ENCODE measurements at places on chromosomes 3 and 15.

DNA sequence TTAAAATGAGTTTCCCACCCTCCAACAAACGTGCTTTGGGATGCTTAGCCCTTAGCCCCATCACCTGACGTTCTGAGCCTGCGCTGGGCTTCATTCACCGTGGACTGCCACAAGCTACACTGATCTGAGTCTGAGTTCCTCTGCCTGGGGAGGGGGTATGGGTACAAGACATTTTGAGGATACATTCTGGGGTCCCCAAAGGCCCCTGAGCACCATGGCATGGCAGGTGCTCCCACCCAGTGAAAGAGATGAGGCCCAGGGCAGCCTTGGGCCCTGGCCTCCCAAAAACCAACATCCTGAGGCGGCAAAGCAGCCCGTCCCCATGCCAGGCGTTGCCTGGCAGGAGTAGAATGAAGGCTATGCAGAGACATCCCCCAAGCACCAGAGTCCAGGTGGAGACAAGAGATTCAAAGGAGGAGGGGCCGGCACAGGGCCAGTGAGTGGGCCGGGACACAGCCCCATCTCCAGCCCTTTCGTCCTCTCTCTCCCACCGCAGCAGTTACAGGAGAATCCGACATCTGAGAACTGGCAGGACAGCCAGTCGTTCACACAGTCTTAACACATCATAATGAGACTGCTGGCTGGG lies 74.5 kb downstream of the VGLL4 start:
- no peak for DNase-seq

DNA sequence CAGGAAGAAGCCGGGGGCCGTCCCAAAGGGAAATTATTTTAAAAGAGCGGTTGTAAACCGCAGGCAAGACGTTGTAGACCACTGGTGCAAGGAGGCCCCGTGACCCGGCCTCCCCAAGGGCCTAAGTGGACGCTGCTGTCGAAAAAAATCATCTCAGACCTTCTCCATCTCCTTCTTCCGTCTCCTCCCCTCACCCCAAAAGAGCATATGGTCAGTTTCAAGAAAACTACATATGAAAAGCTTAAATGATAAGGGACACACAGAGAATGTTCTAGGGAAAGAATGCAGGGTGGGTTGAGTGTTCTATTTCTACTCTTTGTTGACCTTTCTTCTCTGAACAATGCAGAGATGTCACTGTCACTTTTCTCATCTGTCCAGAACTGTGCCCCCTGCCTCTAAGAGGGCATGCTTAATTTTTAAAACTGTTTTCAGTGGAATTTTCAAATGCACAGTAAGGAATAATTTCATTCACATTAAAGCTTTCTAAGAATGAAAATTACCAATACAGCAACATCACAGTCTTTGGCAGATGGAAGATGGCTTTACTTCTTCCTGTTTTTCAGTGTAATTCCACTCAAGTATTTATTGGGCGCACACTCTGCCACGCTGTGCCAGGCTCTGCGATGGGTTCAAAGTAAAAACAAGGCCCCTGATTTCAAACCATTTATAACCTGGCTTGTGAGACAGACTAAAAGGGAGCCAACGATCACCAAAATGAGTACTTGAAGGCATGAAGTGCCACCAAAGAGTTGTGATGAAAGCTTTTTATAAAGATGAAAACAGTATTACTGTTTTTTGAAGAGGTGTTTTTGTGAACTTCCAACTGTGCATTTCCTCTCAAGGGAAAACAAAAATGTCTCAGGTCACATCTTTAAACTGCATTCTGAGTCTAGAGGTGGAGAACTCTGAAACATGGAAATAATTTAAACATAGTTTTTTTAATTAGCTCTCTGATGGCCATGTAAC lies 891 bp upstream of the TOP2B start:
- no peak for DNase-seq

- no peak for DNase-seq
Measured at GRCh38 chr3:67460841-67461510, 193.4 kb downstream of the SUCLG2 start.

GRCh38 chr3:16085410-16085809 lies 89.1 kb upstream of the GALNT15 start:
- DNase-seq: no peak

- DNase-seq: no peak
Measured at GRCh38 chr3:31810991-31811433, 170.1 kb downstream of the OSBPL10 start.

DNA sequence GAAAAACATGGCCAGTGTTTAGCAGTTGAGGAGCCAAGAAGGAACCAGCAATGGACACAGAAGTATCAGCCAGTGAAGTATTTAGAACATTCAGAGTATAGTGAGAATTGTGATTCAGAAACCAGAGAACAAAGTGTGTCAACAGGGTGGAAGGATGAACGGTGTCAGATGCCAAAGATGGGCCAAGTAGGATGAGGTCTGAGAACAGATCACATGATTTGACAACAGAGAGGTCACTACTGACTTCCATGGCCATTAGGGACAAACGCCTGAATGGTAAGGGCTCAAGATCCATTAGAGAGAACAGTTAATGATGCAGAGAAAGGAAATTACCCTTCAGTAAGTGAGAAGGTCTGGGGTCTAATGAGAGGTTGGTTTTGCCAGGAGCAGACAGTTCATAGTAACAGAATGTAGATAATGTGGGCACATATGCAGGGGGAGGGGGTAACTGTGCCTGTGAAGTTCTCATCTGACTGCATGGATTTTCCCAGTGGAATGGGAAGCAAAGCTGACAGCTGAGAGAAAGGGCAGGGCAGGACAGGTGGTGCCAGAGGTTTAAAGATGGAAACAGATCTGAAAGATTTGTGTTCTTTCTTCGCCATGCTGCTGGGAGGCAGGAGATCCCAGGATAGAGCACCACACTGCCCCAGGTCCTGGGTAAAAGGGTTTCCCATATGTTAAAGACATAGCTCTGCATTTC lies 4.8 kb upstream of the ACAD9 start:
- no peak for DNase-seq

DNA sequence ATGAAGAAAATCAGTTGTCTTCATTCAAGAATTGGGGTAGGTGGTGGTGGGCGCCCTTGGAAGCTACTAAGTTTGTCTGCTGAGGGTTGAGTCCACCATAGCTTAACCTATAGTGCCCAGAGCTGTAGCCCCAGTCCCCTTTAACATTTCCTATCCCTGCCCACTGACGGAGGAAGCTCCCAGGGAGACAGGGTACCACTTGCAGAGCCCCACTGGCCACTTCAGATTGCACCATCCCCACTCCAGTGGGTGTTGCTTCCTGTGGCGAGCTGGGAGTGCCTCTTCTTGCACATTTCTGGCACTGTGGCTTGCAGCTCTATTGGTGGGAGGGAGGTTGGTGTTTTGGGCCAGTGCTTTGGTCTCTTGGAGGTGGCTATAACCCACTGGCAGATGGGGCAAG lies 2.7 kb downstream of the PXYLP1 start:
- no peak for DNase-seq

- no peak for DNase-seq
Measured at GRCh38 chr3:89101251-89101650, 6.2 kb upstream of the EPHA3 start.

DNA sequence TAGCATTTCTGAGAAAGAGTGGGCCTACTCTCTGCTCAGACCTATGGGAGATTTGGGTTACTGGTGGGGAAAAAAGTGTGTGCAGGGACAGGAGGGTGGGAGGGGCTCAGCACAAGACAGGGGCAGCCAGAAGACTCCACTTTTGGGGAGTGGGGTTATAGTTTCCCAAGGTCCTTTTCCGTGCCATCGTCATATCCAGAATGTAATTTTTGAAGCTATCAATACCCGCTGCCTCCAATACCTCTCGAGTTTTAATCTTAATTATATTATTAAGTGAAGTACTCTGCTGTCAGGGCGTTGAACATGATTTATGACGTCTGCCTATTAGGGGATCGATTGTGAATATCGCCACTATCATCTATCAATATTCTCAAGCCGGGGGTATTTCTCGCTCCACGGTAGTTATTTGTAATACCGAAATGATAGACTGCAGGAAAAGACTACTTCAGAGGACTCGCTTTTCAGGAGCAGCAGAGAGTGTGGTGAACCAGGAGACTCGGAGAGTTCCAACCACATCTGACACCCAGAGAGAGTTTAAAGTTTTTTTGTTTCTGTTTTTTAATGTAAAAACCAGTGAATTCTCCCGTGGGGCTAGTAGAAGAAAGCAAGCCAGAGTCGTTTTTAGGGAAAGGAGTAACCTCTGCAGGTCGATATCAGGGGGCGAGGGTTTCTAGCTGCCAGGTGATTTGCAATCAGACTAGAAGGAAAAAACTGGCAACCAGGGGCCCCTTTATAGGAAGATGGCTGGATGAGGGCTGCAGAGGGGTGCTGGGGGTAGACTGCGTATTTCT lies 20.6 kb downstream of the NR2F2 start:
- DNase-seq: no peak

GRCh38 chr3:93989241-93989640 lies 9.3 kb downstream of the ARL13B start:
- DNase-seq: no peak

DNA sequence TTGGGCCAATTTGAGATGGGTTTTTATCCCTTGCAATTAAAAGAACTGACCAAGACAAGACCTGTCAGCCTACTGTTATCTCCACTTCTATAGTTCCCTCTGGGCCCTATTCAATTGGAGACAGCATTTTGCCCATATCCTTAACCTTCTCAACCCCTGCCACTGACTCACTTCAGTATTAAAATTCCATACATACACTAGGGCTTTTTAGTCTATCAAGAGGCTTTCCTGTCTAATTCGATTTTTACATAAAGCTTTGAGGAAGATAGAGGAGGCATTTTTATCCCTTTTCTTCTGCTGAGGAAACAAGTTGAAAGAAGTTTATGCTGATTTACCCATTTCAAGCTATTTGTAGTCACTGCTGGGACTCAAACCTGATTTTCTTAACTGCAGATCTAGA lies 51.1 kb downstream of the GTF2E1 start:
- DNase-seq: no peak

- no peak for DNase-seq
Measured at GRCh38 chr15:63977119-63977518, 69.2 kb downstream of the DAPK2 start.

- no peak for DNase-seq
Measured at GRCh38 chr3:54138937-54139547, 16.7 kb downstream of the CACNA2D3 start.

GRCh38 chr3:122383771-122384697 lies at the start of gene FAM162A:
Gene FAM162A, plus strand, starts transcription at chr3:122384182. Its CDS starts 84 bp downstream, at chr3:122384266.
- DNase-seq: peak; percentile 86

GRCh38 chr15:100112061-100112420 lies 229.7 kb downstream of the ADAMTS17 start:
- DNase-seq: no peak

GRCh38 chr3:117846238-117846637 lies 1136.7 kb downstream of the TUSC7 start:
- DNase-seq: no peak

DNA sequence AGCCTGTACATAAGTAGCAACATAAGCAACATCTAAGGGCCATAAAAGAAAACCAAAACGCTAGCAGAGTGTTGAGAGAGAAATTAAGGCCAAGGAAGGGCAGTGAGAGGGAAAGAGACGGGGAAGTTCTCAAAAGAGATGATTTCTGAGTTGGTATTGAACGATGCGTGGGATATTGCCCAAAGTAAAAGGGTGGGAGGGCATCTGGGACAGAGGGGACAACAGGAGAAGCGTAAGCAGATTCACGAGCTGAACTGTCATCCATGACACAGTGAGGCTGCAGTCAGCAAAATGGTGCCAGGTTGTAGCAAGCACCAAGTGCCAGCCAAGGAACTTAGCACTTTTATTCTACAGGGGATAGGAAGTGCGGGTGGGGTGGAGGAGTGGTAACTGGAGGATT lies 11.8 kb downstream of the NCEH1 start:
- no peak for DNase-seq

DNA sequence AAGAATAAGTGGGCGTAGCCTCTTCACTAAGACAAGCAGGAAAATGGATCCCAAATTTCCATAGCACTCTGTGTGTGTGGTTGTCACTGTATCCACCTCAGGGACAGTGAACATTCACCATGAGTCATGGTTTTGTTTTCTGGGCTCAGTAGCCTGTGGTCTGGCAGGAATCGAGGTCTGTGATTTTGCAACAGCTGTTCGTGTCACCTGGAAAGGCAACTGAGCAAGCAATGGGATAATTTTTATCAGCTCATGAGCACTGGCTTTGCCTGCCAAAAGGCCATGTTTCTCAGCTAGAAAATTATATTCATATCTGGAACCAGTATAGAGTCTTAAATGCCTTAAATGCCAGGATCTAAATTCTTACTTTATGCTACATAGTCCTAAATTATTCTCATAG lies 60.9 kb downstream of the STRIT1 start:
- no peak for DNase-seq

DNA sequence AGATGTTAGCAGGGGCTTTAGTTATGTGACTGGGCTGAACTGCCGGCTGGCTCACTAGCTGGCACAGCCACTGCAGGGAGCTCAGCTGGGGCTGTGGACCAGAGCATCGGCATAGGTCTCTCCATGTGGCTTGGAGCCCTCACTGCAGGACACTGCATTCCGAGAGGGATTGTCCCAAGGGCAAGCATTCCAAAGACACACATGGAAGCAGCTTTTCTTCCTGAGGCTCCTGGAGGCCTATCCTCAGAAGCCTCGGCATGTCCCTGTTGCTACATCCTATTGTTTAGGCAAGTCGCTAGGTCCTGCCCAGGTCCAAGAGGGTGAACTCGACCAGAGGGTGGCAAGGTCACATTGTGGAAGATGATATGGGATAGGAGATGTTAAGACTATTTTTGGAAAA lies 209.8 kb downstream of the PLCL2 start:
- no peak for DNase-seq

DNA sequence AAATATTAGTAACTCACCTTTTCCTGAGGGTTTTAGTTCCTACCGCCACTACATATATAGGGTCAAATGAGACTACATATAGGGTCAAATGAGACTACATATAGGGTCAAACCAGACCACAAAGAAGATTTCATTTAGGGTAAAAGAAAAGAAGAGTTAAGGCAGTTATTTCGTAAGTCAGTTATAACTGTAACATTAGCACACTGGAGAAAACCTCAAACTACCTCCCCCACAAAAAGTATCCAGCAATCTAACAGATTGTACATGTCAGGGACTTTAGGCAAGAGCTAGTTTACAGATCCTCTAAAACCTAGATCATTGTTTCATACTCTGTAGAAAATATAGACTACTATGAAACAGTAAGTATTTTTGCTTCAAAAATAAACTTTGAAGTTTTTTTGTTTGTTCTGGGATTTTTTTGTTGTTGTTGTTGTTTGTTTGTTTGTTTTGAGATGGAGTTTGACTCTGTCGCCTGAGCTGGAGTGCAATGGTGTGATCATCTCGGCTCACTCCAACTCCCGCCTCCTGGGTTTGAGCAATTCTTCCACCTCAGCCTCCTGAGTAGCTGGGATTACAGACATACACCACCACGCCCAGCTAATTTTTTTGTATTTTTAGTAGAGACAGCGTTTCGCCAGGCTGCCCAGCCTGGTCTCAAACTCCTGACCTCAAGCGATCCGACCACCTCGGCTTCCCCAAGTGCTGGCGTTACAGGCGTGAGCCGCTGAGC lies 92.4 kb upstream of the CGNL1 start:
- no peak for DNase-seq
